ENCODE measurements at places on chromosomes 1 and 21.

DNA sequence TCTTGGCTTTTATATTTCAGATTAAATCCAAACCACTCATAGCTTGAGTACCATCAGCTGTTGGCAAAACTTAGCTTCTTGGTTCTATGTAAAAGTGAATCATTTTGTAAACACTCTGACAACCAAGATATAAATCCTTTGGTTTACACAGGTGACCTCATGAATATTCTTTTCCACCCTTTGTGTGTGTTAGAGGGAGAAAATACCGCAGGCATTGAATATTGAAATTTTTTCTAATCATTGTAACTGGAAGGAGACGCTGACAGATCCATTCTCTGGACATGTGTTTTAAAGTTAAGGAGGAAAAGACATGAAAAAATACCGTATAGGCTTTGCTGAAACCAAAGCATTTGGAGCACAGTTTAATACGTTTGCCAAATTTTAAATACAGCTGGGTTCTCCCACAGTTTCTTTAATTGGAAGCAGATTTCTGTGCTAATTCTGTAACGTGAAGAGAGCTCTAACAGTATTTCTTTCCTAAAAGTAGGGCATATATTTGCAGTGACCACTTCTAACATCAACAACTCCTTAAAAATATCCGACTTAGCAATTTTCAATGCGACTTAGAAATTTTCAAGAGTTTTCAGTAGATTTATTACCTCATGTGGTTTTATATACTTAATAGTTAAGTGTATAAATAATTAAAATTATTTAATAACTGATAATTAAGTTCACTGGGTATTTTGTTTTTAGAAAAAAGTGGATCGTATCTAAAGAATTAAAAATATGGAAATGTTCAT, 388.2 kb downstream of the USP25 start:
- DNase-seq = peak; percentile 99

GRCh38 chr1:70220015-70220414, 1.2 kb upstream of the SRSF11 start:
- DNase-seq = no peak

- no peak for DNase-seq
Measured at GRCh38 chr1:207076181-207076955, 12.3 kb upstream of the C4BPB start.

GRCh38 chr1:208242146-208242545, 2.0 kb downstream of the PLXNA2 start:
- DNase-seq = no peak

DNA sequence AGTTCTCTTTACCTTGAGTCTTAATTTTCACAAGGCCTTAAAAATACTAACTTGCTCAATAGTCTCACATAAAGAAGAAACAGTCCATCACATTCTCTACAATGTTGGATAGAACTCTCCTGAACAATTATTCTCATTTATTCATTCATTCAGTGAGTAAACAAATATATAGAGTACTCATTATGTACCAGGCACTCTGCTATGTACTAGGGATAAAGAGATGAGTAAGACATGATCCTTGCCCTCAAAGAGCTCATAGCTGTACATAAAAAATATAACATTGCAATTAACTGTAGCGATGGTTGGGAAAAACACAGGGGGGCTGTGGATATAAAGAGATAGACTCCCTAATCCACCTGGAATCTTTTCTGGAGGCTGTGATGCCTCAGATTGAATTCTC, 586.9 kb upstream of the BEND5 start:
- no peak for DNase-seq

DNA sequence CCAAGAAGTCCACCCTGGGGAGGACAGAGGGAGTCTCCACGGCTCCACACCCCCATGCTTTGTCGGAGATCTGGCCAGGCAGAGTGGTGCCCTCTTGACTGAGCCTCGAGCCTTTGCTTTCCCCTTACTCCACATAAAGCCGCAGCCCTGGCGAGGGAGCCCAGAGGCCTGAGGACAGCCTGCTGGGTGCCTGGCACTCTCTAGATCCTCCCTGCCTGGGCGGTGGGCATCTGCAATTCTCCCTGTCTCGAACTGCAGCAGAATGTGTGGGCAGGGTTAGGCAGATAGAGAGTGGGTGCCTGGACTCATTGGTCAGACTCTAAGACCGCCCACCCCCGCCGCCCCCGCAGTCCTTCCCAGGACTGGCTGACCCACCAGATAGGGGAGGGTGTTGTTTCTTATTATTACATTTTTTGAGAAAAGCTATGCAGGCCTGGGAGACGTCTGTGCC, 13.9 kb downstream of the EPHX1 start:
- DNase-seq = no peak

DNA sequence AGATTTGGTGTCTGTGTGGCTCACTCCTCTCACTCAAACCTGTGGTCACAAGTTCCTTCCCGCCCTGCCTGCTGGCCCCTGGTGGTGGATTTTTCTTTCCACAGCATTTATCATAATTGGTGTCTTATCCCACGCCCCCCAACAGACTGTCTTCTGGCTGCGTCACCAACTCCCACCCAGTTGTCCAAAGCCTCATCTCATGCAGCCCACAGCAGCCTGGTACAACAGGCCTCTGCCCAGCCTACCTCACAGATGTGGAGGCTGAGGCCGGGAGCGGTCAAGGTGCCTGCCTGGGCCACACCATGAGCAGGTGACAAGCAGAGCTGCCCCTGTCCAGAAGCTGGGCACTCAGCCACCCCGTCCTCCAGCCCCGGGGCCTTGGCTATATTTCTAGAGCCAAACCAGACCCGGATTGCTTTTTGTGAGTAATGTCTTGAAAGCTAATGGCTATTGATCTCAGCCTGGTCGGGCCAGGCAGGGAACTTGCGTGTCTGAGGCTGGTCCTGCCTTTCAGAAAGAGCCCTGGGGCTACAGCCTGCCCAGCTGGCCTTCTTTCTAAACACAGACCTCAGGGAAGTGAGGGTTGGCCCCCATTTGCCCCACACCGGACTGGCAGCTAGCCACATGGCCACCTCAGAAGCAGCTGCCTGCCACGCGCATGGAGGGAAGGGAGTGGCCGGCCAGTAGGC, 2.6 kb downstream of the KCNAB2 start:
- DNase-seq = no peak

DNA sequence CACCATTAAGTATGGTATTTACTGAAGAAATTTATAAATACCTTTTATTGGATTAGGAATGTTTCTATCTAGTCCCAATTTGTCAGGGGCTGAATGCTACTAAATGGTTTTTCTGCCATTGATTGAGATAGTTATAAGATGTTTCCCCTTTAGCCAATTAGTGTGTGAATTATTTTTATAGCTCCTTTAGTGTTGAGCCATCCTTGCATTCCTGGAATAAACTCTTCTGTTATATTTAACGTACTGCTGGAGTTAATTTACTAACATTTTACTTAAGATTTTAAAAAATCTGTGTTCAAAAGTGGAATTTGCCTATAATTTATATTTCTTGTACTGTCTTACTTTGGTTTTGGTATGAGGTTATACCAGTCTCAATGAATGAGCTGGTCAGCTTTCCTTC, 25.4 kb upstream of the LRRC3 start:
- no peak for DNase-seq

GRCh38 chr1:47456250-47456649, 18.4 kb downstream of the FOXD2 start:
- DNase-seq = no peak

DNA sequence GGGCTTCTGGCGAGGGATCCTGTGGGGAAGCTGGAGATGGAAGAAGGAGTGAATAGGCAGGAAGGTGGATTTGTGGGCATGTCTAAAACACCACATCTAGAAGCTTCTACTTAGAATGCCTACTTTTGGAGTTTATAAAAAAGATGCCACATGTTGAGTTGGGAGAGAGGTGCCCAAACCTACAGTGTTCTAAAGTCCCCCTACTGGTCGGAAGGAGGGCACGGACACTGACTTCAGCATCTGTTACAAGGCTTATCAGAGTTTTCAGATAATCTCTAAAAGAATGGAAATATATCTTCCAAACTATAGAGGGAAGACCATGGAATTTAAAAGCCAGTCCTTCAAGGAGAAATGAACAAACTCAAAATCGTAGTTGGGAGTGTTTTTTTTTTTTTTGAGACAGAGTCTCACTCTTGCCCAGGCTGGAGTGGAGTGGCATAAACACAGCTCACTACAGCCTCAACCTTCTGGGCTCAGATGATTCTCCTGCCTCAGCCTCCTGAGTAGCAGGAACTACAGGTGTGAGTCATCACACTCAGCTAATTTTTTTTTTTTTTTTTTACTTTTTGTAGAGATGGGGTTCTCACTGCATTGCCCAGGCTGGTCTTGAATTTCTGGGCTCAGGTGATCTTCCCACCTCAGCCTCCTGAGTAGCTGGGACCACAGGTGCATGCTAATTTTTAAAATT, 14.8 kb downstream of the IBA57 start:
- DNase-seq = no peak

All from astrocyte (in vitro differentiated cells and primary cell).